Stimulated activated CD4-positive, alpha-beta T cell treated with anti-CD3 and anti-CD28 coated beads, Interleukin-4, amount 100 ng/mL, for 24 hours (primary cell): ENCODE measurements at places on chromosomes 2 and 18.

DNA sequence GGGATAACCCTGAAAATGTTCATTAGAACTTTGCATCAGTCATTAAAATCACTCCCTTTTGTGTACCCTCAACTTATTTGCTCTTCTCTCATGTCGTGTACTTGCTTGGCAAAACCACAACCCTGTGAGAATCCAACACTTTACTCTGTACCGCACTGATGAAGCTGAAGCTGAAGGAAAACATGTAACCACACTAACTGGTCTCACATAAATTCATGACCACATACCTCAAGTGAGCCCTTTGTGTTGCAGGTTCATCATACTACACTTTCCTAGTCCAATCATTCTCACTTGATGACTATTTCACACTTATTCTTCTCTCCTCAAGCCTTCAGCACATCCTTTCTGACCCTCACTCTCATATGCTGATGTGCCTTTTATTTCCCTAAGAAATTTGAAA is 175.4 kb downstream of the DPP4 start:
- no peak for DNase-seq

DNA sequence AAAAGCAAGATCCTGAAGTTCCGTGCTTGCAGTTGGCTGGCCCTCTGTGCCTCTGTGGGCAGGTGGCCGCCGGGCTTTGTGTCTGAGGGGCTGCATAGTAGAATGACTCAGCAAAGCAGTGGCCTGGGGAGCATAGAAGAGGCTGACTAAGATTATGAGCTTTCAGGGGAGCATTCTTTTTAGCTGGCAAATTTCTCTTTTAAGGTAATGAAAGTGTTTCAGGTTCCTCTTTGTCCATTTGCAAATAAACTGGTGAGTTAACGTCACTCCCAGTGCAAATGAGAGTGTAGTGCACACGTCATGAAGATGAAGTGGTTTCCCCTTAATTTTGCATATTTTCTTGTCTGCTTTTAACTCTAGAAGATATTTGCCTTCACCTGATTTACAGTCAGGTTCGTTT is 98.6 kb downstream of the BCL2L11 start:
- no peak for DNase-seq

DNA sequence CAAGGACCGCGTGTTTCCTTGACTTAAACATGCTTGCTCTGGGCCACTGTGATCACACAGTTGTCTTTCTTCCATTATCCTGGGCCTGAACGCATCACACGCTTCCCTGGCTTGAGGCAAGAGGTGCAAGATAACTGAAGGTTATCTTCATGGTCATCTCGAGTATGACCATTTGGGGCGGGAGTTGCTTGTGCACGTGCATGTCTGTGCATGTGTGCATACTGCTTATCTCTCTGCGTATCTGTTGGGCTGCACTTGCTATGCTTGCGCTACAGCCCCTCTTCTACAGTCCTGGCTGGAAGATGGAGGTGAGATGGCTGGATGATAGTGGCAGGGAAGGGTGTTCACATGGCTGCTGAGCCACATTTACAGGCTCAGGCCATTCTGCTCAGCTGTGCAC is 27.2 kb upstream of the EFR3B start:
- no peak for DNase-seq

- DNase-seq = no peak
Measured at GRCh38 chr2:207387001-207387571, 142.7 kb upstream of the CREB1 start.

DNA sequence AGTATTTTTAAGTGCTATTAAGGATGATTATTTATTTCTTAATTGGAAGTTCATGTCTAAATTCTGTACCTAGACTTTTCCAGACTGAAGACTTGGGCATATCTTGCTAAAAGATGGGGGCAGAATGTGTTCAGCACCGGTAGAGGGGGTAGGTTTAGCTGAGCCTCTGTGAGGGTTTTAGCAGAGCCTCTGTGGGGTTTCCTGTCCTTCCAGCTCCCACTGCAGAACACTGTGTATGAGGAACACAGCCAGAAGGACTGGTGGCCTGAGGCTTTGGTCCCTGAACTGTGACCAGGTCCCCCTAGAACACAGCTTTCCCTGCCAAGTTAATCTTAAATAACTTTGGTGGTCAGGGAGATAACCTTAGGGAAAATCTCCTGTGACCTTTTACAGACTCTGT is 123.4 kb upstream of the EPC2 start:
- no peak for DNase-seq

DNA sequence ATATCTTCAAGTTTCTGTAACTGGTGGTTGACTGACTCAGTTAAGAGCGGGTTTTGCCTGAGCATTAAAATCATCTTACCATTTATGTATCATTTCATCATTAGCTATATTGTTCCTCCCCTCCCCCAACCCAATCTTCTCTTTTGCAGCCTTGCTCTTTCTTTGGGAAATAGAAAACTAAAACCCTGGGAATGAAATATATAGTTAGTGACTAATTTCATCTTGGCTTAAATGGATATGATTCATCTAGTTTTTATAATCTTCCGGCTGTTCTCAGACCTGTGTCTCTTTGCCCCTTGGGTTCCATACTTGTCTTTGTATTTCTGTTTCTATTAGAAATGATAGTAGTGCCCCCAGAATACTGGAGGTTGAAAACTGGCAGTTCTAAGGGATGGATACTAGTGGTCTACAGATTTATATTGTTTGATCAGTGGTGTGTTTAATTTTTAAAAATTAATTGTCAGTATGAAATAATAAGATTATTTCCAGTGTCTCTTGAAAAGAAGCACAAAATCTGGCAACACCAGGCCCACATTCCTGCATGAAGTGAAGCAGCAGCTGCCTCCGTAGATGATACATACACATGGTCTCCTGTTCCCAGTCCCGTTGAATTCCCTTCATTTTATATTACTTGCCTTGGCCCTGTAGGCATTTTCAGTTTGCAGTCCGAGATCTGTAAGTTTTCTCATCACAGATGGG is 44.5 kb downstream of the PHLPP1 start:
- DNase-seq = no peak

GRCh38 chr2:99492721-99493120 is 2.9 kb upstream of the REV1 start:
- no peak for DNase-seq

DNA sequence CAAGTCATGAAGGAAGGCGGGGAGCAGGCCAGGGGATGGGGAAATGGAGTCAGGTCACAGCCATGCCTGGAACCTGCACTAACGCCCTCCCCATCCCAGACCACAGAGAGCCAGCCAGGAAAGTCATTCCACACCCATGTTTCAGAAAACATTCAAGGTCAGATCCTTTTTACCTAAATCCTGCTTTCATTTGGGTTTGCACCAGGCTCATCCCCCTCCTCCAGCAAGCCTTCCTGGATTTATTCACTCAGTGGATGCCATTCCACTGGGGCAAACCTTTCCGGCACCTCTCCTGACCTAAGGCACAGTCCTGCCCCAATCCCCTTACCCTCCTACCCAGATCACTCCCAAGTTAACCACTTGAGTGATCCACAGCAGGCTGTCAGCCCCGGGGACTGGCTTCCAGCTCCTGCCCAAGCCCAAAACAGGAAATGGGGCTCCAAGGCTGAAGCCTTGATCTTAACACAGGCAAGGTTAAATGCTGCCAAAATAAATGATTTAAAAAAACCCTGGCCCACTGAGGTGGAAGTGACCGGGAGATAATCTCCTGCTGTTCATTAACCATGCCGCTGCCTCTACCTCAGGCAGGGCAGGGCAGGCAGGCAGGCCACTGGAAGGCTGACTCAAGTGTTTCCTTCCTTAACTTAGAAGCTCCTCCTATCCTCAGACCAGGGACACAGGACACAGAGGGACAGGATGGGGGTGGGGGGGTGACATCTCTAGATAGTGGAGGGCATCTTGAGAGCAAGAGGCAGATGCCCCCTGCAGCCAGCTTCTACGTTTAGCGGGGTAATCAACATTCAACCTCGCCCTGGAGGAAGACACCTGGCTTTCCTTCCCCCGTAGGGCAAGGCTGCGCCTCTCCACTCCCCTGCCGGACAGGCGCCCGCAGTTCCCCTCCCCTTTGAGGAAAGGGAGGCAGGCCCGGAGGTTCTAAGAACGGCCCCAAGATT is 1.4 kb downstream of the RAB11FIP5 start:
- DNase-seq = no peak

DNA sequence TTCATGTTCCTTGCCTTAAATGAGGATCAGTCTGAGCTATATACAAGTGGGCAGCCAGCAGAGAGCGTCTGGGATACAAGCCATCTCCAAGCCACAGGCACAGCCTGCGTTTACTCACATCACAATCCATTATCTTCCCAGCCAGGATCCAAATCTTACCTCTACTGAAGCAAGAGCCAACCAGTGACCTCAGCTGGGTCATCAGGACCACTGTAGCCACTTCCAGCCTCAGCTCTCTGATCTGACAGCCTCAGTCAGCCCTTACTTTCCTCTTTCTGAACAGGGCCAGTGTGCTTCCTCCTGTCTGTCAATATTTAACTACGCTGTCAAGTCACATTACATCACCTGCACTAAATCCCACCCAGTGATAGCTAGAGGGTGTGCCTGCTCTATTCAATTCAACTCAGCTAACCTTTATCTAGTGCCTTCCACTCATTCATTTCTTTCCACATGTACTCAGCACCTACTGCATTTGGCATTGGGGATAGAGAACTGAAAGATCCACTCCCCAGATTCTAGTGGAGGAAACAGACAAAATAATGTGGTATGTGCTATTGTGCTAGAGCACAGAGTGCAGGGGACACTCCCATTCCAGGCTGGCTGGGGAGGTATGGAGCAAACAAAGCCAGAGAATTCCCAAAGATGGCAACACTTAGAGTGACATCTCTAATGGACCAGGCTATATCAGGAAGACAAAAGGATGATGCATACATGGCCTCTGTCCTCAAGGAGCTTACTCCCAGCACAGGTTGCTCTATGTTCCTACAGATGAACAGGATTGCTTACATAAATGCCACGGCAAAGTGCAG is 146.5 kb downstream of the NCKAP5 start:
- DNase-seq = no peak

- DNase-seq = no peak
Measured at GRCh38 chr2:176985871-176986270, 226.7 kb upstream of the HNRNPA3 start.

- no peak for DNase-seq
Measured at GRCh38 chr18:55925772-55926171, 337.8 kb upstream of the TCF4 start.

DNA sequence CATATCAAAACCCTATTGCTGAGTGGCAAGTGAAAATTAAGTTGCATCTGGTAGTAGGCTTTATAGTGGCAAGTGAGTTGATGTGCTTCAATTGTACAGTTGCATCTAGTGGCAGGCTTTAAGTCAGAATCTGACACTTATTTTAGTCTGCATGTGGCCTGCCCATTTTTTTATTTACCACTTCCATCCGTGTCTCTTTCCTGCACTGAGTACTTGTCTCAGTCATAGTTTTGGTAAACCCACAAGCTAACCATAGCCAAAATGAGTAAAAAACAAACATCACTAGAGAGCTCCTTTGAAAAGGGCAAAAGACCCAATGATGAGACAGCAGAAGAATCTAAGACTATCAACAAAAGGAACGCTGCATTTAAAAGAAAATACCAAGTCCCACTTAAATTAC is 96.0 kb upstream of the CRACDL start:
- DNase-seq = no peak
